ENCODE measurements at places on chromosomes 7 and 10. TPM values are rescaled to one million over a fixed set of nuclear protein-coding genes. Genes with fewer than 3 reads are reported as not detected.

The TRIM8 gene
- 323 TPM for total RNA-seq

The ESYT2 gene
- 84.9 TPM for total RNA-seq

The CALML3 gene
- not detected for total RNA-seq

The CNPY1 gene
- total RNA-seq = not detected

The ADRB1 gene
- total RNA-seq = not detected

The SFXN3 gene
- 145 TPM for total RNA-seq

The PTPRN2 gene
- not detected for total RNA-seq

The SLC29A3 gene
- total RNA-seq = 1.3 TPM

The FOXP2 gene
- not detected for total RNA-seq

The CPA2 gene
- total RNA-seq = not detected

The CLEC2L gene
- not detected for total RNA-seq

The MOGAT3 gene
- total RNA-seq = not detected

The MYOZ1 gene
- total RNA-seq = not detected

The CPEB3 gene
- total RNA-seq = 0.86 TPM

The ADAM12 gene
- 30.4 TPM for total RNA-seq

The EVX1 gene
- total RNA-seq = not detected

Data from placental pericyte (primary cell).